ENCODE measurements at places on chromosomes 1 and 21.

- no peak for DNase-seq
Measured at GRCh38 chr1:29970747-29971325, 734.5 kb downstream of the PTPRU start.

DNA sequence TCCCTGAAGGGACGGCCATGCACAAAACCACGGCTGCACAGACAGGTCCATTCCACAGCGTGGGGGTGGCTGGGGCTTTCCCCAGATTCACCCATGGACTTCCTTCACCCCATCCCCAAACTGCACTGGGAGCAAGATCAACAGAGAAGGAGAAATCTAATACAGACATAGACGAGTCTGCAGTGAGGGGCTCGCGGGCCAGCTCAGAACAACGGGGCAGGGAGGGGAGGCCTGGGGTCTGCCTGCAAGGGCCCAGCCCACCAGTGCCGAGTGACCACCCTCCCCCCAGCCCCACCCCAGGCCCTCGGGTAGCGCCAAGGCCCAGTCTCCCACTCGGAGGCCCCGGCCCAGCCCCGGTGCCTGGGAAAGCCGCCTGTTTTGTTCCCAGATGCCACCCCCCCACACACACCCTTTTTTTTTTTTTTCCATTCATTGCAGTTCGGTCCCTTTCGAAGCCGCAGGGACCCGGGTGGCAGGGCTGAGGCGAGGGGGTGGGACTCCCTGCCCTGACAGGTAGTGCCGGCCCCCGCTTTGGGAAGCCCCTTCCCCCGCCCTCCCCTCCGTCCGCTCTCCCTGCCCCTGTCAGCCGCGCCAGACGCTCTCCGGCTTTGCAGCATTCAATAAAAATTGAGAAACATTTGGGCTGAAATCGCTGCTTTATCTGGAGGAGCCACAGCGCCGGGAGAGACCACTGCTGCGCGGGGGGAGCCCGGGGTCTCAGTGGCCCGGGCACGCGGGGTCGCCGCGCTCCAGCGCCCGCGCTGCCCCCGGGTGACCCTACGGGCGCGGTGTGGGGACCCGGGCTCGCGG, 543 bp upstream of the EPHB2 start:
- peak; percentile 31 for DNase-seq

DNA sequence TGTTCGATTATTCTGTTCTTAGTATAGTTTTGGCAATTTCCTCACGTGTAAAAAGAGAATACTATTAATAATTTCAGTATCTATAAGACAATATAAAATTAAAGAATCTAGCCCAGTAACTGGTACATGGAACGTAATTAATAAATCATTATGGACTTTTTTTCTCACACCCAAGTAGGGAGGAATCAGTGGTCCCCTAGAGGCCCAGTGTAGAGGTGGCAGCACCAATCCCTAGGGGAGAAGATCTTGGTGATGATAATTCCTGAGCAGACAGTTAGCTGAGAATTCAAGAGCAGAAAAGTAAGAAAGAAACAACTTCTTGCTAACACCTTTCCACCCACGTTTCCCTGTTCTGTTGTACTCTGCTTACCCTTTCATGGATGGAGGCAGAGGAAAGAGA, 19.7 kb upstream of the SELE start:
- no peak for DNase-seq

DNA sequence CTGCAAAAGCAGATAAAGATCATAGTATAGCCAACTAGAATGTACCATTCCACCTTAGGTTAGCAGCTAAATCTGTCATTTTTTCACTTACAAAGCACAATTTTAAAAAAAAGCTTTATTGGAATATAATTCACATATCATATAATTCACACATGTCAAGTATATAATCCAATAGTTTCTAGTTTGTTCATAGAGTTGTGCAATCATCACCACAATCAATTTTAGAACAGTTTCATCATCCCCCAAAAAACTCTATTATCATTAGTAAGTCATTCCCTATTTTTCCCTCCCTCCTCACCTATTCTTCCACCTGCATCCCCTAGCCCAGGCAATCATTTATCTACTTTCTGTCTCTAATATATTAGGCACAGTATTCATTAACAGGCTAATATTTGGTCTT, 32.0 kb upstream of the INSL5 start:
- no peak for DNase-seq

DNA sequence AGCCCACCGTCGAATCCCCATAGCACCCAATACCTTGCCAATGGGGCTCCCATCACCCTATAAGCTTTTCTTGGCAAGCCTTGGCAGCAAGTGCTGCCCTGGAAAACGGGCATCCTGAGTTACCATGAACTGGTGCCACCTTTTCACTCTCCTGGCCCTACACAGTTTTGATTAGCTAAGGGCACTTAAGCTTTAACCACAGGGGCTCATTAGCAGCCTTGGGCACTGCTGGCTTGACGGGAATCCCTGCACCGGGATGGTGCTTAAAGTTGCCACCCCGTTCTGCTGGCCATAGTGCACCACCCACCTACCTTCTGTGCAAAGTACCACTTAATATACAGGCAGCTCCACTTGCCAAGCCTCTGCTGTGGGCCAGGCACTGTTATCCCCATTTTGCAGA, 13.7 kb downstream of the PARS2 start:
- DNase-seq: no peak

DNA sequence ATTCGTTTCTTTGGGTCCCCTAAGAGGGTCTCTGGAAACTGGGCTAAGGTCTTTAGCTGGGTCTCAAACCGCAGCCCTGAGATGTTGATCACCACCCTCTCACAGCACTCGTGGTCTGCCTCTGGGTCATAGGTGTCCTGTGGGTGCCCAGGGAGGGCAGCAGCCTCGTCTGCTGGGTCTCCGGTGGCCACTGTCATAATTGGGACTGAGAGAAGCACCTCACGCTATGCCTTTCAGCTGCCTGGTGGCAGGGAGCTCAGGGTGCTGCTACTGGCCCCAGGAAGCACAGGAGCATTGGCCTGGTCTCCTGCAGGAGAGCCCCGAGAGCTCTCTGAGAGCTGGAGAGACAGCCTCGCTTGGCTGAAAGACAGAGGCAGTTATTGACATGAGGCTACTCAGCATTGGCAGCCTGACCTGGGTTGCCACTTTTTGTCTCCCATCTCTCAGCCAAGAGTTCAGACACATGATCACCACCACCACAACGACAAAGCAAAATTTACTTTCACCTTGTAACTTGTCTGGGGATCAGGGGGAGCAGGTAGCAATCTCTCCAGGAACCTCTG, 1.5 kb downstream of the KCNA2 start:
- DNase-seq: no peak

GRCh38 chr1:46218443-46218842, 15.3 kb downstream of the LURAP1 start:
- no peak for DNase-seq

- DNase-seq: no peak
Measured at GRCh38 chr1:59272507-59272906, 24.4 kb upstream of the FGGY start.

DNA sequence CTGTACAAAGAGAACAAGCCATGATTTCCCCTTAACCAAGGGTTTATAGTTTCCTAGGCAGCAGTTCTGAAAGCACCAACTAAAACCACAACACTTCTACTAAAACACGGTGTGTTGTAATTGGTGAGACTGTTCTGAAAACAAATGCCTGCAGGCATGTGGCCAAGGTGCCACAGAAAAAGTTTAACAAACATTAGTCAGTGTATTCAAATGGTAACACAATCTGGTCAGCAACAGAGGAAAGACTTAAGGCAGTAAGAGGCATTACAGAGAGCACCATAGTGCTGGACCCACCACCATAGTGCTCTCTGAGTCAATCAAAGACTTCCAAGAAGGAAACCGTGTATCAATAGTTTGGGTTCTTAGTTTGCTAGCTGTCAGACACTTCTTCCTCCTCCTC, 16.7 kb downstream of the SNIP1 start:
- no peak for DNase-seq

DNA sequence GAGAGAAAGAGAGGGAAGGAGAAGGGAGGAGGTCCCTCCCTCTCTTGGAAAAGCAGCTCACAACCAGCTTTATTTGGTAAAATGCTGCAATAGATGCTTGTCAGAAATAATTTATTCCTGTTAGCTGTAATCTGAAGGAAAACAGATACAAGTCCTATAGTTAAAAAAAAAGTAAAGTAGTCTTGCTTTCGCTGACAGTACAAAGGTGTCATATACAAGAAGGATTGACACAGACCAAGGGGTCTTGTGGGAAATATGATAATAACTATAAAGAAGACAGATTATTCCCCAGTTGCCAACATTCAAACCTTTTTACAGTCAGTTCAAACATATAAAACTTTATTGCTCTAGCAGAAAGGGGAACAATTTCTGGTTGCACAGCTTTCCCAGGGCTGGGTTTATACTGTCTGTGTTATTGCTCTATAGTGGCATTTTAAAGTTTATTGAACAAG, 145.0 kb downstream of the PBX1 start:
- DNase-seq: no peak

GRCh38 chr1:205273551-205273982, 45.8 kb downstream of the TMCC2 start:
- peak; percentile 89 for DNase-seq

DNA sequence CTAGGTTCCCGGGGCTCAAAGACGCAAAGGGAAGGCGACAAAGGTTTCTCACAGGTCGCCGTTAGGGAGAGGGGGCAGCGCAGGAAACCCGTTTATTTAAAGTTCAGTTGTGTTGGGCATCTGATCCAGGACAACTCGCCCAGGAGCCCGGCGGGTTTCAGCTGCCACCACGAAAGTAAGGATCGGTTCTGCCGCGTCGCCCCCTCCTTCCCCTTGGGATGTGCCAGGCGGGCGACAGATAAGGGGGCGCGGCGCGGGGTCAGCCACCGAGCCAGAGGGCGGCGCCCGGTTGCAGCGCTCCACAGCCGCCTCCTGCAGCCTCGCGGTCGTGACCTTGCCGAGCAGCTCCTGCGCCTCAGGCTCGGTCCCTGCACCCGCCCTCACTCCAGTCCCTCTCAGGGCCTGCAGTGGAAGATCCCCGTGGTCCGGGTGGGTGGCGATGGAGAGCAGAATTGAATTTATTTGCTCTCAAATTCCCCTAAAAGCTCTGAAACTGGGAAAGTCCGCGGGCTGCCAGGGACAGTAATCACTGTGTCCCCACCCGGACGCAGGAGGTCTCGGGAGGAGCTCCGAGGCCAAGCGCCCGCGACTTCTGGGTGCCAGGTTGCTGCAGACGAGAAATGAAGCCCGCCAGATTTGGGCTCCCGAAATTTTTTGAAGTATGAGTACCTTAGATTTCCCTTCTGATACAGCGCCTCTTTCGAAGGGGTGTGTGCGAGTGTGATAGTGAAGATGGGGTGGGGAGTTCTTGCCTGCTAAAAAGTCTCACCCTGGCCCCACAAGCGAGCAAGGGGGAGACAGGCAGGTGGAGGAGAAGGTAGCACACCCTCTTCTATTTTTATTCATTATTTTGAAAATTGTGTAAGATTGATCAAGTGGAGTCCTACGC, 28.4 kb upstream of the NFIA start:
- DNase-seq: no peak

DNA sequence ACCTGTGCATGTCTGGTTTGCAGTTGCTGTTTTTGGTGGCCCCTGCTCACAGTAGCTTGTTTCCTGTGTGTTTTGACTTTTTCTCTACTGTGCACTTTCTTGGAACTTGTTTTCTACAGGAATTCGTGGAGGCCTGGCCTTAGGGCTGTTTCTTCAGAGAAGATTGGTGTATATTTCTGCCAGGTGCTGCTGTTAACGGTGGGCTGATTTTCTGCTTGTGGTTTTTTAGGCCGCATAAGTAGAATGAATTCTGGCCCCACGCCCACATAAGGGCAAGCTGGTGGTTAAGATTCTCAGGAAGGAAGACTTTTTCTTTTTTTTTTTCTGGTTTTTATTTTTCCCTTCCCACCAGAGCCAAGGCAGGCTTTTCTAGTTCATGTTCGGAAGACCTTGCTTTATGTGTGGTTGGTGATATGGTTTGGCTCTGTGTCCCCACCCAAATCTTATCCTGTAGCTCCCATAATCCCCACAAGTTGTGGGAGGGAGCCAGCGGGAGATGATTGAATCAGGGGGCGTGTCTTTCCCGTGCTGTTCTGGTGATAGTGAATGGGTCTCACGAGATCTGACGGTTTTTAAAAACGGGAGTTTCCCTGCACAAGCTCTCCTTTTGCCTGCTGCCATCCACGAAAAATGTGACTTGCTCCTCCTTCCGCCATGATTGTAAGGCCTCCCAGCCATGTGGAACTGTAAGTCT, 71.5 kb upstream of the DISP3 start:
- DNase-seq: no peak

DNA sequence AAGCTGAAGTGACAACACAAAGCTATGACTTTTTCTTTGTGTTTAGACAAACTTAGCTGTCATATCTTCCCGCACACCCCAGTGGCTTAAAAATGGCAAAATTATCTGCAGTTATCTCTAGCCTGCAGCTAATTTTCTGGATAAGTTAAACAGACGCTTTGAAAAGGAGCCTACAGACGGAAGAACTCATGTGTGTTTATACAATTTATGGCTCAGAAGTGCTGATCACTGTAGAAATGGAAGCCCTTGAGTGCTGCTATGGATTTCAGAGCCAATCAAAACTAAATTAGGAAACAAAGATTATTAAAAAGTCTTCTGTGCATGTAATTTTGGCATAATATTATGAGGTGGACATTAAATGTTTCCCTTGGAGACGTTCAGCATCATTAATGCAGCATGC, 11.6 kb downstream of the NTNG1 start:
- no peak for DNase-seq

DNA sequence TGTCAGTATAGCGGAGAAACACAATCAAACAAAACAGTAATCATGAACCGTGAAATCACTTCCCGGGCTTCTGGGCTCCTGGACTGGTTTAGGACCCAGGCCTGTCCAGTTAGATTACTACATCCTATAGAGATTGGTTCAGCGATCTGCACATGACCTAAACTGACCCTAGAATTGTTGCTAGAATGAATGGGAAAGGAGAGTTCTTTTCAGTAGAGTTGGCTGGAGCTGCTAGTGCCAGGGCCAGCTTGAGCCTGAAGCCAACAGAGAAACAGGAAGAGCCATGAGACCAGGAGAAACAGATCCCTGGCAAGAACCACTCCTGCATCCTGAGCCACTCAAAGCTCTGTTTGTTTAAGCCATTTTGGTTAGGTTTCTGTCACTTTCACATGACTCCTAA, 474.3 kb upstream of the C1orf87 start:
- no peak for DNase-seq

- no peak for DNase-seq
Measured at GRCh38 chr1:23793861-23794731, 3.2 kb downstream of the LYPLA2 start.

DNA sequence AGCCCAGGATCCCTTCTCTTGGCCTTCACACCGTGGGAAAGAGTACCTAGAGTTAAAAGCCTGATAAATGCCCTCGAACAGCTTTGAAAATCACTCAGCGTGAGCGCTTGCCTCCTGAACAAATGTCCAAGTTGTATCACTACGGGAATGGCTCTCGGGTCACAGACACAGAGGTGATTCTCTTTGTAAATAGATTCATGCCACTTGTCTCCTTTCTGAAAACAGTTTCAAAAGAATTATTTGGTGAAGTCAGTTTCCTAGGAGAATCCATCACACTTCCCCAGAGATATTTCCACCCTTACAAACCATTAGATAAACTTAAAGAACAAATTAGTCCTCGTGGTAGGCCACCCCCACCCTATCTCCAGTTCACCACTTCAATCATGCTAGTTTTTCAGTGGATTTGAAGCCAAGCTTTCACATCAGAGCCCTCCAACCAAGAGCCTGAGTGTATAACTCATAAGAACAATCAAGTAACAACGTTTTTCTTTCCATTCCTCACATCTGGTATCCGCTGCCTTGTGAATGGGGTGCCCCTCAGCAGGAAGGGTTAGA, 132.9 kb downstream of the SLC30A10 start:
- no peak for DNase-seq

Measured in CD8-positive, alpha-beta T cell (primary cell).